ENCODE measurements at places on chromosomes 7 and 10. TPM values are rescaled to one million over a fixed set of nuclear protein-coding genes. Genes with fewer than 3 reads are reported as not detected.

PCLO gene
- 4.0 TPM for polyA plus RNA-seq

UCN3 gene
- polyA plus RNA-seq, result 1.4 TPM

LRGUK gene
- polyA plus RNA-seq, result 0.19 TPM

DPP6 gene
- 6.9 TPM for polyA plus RNA-seq

GIMAP4 gene
- polyA plus RNA-seq, result 28.9 TPM

C10orf105 gene
- polyA plus RNA-seq, result not detected

ENTPD1 gene
- polyA plus RNA-seq, result 5.2 TPM

GFRA1 gene
- 3.0 TPM for polyA plus RNA-seq

PLXDC2 gene
- polyA plus RNA-seq, result 11.9 TPM

PLEKHS1 gene
- polyA plus RNA-seq, result 0.17 TPM

CTBP2 gene
- polyA plus RNA-seq, result 33.1 TPM

LBX1 gene
- polyA plus RNA-seq, result not detected

PRSS2 gene
- not detected for polyA plus RNA-seq

BTBD16 gene
- 0.34 TPM for polyA plus RNA-seq

GNAT3 gene
- polyA plus RNA-seq, result not detected

DRGX gene
- not detected for polyA plus RNA-seq

BAIAP2L1 gene
- 9.6 TPM for polyA plus RNA-seq

PRSS1 gene
- not detected for polyA plus RNA-seq

MYH16 gene
- polyA plus RNA-seq, result not detected

PDE6C gene
- not detected for polyA plus RNA-seq

PRSS37 gene
- not detected for polyA plus RNA-seq

CFAP58 gene
- 0.19 TPM for polyA plus RNA-seq

RPEL1 gene
- not detected for polyA plus RNA-seq

GRID1 gene
- polyA plus RNA-seq, result 0.37 TPM

GPER1 gene
- 4.8 TPM for polyA plus RNA-seq

ZMYND11 gene
- polyA plus RNA-seq, result 32.7 TPM

ARHGEF5 gene
- 15.2 TPM for polyA plus RNA-seq

CDC14C gene
- polyA plus RNA-seq, result not detected

DNAJC12 gene
- 33.9 TPM for polyA plus RNA-seq

SOSTDC1 gene
- 13.3 TPM for polyA plus RNA-seq

ITGA8 gene
- polyA plus RNA-seq, result 10.8 TPM

GPRIN2 gene
- polyA plus RNA-seq, result 8.5 TPM

DLG5 gene
- polyA plus RNA-seq, result 5.4 TPM

TMEM213 gene
- polyA plus RNA-seq, result 96.9 TPM

DENND2A gene
- polyA plus RNA-seq, result 6.5 TPM

CLEC5A gene
- not detected for polyA plus RNA-seq
